A673 (cell line): ENCODE measurements at places on chromosomes 1 and 21. TPM values are rescaled to one million over a fixed set of nuclear protein-coding genes. Genes with fewer than 3 reads are reported as not detected.

The TP73 gene
- 10.0 and 12.3 TPM in 2 replicates for total RNA-seq

The PLEKHA6 gene
- total RNA-seq: 0.58 and 0.70 TPM in 2 replicates

The CIART gene
- total RNA-seq: 3.5 and 4.9 TPM in 2 replicates

The NBPF1 gene
- total RNA-seq: 84.3 and 85.2 TPM in 2 replicates

The RER1 gene
- total RNA-seq: 152 and 154 TPM in 2 replicates

The KIF14 gene
- total RNA-seq: 37.6 and 39.7 TPM in 2 replicates

The RNU1-1 gene
- 1,866 and 1,908 TPM in 2 replicates for total RNA-seq

DNA sequence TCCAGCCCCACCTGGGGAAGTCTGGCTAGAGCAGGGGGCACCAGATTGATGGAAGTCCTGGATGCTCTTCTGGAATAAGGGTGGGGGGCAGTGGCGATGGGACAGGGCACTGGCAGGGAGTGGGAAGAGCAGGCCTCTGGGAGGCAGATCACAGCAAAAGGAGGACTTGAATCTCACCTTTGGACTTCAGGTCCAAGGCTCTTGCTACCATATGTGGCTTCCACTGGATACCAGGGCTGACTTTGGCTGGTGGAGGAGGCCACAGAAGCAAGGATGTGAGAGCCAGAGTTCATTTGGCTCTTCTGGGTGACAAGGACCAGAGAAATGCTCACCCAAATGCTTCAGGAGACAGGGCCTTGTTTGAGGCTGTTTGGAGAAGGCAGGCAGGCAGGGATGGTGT is 16.0 kb upstream of the SYNC start:
- no peak for DNase-seq
- no peaks in the 10 kb centered on the region for H3K36me3 ChIP-seq
- H3K27ac ChIP-seq: no peak overlapping the region
- no peaks in the 10 kb centered on the region for H3K27me3 ChIP-seq
- no peak overlapping the region for H3K4me3 ChIP-seq

- H3K4me3 ChIP-seq: no peak overlapping the region
- H3K27me3 ChIP-seq: no peaks in the 10 kb centered on the region
- no peaks in the 10 kb centered on the region for H3K36me3 ChIP-seq
- H3K27ac ChIP-seq: no peak overlapping the region
These were observed 61.8 kb upstream of the IFNLR1 start for GRCh38 chr1:24248859-24249258.

GRCh38 chr1:39380036-39380435 is 111.4 kb upstream of the BMP8A start:
- peaks cover 28% of the 10 kb centered on the region for H3K36me3 ChIP-seq
- no peak overlapping the region for H3K4me3 ChIP-seq
- DNase-seq: no peak
- no peaks in the 10 kb centered on the region for H3K27me3 ChIP-seq

DNA sequence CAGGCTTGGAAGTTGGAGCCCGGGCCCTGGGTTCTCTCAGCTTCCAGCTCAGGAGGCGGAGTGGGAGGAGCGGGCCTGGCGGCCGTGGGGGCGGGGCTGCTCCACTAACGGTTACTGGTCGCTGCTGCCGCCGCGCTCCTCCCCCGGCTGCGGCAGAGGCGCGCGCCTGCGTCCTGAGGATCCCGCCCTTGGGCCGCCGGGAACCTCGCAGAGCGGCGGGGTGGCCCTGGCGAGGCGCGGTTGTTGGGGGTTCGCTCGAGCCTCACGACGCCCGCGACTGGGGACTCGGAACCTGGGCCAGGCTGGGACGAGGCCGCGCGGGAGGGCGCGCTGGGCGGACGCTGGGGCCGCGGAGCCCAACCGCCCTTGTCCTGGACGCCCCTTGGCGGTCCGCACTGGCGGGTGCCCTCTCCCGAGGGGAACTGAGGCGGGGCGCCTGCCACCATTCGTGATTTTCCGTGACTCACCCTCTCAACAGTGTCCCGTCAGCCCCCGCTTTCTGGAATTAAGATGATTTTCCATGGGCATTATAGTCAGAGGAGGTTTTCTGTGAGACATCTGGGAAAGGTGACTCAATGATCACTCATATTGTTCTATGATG is 34.1 kb downstream of the OR2G3 start:
- H3K36me3 ChIP-seq: no peaks in the 10 kb centered on the region
- no peak overlapping the region for H3K27ac ChIP-seq
- H3K4me3 ChIP-seq: no peak overlapping the region
- no peaks in the 10 kb centered on the region for H3K4me1 ChIP-seq
- H3K27me3 ChIP-seq: peaks cover 10% of the 10 kb centered on the region

DNA sequence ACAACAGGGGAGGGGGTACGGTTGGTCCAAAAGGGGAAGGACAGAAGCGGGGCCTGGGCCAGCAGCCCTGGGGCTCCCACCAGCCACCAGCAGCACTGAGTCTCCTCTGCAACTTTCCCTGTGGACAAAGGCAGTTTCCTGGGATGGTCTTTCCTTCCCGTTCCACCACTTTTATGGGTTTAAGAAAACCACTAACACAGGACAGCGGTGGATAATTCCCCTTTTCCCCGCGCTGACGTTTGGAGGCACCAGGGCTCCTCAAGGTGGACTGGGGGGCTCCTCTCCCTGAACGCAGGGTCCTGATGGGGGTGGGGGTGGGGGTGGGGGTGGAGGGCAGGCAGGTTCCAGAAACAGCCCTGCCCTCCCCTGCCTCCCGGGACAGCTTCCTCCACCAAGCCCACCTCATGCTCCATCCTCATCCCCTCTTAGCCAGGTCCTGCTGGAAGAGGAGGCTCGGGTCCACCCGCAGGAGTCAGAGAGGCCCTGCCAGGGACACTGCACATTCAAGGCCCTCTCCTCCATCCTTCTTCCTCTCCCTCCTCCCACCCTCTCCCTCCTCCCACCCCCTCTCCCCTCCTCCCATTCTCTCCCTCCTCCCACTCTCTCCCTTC is 4.8 kb upstream of the COL6A1 start:
- no peak overlapping the region for H3K4me3 ChIP-seq
- peaks cover 67% of the 10 kb centered on the region for H3K4me1 ChIP-seq
- no peak overlapping the region for H3K27ac ChIP-seq

DNA sequence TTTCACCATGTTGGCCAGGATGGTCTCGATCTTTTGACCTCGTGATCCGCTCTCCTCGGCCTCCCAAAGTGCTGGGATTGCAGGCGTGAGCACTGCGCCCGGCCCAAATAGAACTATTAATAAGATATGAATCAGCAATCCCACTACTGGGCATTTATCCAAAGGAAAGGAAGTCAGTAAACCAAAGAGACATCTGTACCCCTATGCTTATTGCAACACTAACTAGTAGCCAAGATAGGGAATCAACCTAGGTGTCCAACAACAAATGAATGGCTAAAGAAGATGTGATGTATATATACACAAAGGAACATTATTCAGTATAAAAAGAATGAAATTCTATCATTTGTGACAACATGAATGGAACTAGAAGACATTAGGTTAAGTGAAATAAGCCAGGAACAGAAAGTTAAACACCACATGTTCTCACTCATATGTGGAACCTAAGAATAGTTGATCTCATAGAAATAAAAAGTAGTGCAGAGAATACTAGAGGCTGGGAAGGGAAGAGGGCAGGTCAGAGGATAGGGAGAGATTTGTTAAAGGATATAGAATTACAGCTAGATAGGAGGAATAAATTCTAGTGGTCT is 48.8 kb downstream of the XPR1 start:
- no peaks in the 10 kb centered on the region for H3K27me3 ChIP-seq
- H3K27ac ChIP-seq: no peak overlapping the region
- no peaks in the 10 kb centered on the region for H3K36me3 ChIP-seq
- H3K4me1 ChIP-seq: peaks cover 5% of the 10 kb centered on the region

- peak overlapping the region; percentile 92 for H3K4me3 ChIP-seq
- no peaks in the 10 kb centered on the region for H3K36me3 ChIP-seq
- H3K27ac ChIP-seq: peak overlapping the region; percentile 75
- no peaks in the 10 kb centered on the region for H3K27me3 ChIP-seq
- peak; percentile 45 for DNase-seq
- no peaks in the 10 kb centered on the region for H3K4me1 ChIP-seq
These were observed 917 bp downstream of the RAP1A start for GRCh38 chr1:111620441-111620971.

DNA sequence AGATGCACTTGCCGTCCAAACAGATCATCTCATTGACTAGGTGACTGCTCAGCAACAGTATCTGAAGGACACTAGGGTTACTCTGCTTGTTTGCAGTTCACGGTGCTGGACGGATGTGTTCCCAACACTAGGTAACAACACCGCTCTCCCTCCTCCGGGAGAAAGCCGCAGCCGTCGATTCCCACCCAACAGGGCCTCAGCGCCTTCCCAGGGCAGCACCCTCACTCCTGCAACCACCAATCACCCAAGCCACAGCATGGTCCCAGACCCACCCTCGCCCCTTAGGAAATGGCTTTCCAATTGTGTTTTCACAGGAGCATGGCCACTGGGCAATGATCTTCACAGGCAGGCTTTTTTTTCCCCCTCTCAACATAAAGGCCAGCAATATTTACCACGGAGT is 779 bp downstream of the TLR5 start:
- no peaks in the 10 kb centered on the region for H3K27me3 ChIP-seq
- no peaks in the 10 kb centered on the region for H3K36me3 ChIP-seq
- H3K4me3 ChIP-seq: peak overlapping the region; percentile 50
- H3K27ac ChIP-seq: peak overlapping the region; percentile 27
- DNase-seq: no peak
- H3K4me1 ChIP-seq: peaks cover 20% of the 10 kb centered on the region

GRCh38 chr1:40853113-40853884 is 8.9 kb downstream of the CITED4 start:
- no peaks in the 10 kb centered on the region for H3K27me3 ChIP-seq
- H3K27ac ChIP-seq: no peak overlapping the region
- H3K4me3 ChIP-seq: no peak overlapping the region
- no peaks in the 10 kb centered on the region for H3K36me3 ChIP-seq
- DNase-seq: no peak

- peak; percentile 55 for DNase-seq
- peaks cover 18% of the 10 kb centered on the region for H3K27me3 ChIP-seq
- H3K36me3 ChIP-seq: no peaks in the 10 kb centered on the region
- no peak overlapping the region for H3K4me3 ChIP-seq
- no peaks in the 10 kb centered on the region for H3K4me1 ChIP-seq
These were observed 15.8 kb downstream of the OR14I1 start for GRCh38 chr1:248686815-248687214.

DNA sequence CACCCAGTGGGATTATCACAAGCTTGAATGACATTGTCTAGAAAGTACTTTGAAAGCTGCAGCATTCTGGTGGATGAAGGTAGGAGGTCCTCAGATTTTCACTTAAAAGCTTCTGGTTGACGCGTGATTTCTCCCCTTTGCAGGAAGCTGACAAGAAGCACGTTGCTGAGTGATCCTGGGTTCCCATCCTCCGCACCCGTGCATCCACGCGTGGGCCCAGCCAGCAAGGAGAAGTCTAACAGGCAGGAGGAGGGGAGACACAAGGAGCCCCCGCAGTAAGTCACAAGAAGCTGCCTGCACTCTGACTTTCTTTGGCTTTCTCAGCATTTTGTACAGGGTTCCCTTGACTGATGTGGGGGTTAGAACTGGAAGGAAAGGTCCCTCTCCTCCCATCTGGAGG is 7.8 kb upstream of the B3GALT5 start:
- no peak overlapping the region for H3K4me3 ChIP-seq
- no peaks in the 10 kb centered on the region for H3K4me1 ChIP-seq

DNA sequence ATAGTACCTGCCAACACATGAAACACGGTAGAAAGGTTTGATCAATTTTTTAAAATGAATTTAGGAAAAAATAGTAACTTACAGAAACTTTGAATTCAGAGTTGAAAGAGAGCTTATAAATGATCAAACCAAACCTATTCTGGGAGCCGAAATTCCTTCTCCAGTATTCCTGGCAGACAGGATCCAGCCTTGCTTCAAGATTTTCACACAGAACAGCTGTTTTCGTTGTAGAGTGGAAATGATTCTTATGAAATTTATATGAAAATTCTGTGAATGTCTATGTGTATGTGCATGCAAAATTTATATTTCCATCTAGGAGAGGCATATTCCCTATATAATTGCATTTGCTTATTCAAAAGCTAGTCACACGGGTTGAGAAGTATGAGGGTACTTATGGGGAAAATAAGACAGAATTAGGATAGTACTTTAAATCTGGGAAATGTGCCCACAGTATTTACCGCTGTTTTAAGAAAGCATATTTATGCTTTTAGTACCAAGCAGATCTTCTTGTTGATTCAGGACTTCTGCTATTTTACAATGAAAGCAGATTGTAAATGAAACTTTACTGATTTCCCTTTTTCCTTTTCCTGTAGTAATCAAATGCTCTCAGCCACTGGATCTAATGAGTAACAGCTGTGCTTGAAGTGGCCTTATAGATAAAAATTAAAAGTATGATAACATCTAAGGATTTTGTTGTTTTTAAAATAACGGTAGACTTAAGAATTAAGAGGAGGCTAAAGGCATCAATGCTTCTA is 30.4 kb downstream of the PRRX1 start:
- no peak overlapping the region for H3K27ac ChIP-seq
- no peaks in the 10 kb centered on the region for H3K27me3 ChIP-seq
- DNase-seq: peak; percentile 54
- H3K36me3 ChIP-seq: no peaks in the 10 kb centered on the region
- H3K4me3 ChIP-seq: no peak overlapping the region
- H3K4me1 ChIP-seq: peaks cover 33% of the 10 kb centered on the region

- H3K4me1 ChIP-seq: no peaks in the 10 kb centered on the region
- H3K27me3 ChIP-seq: no peaks in the 10 kb centered on the region
- no peak for DNase-seq
- no peak overlapping the region for H3K4me3 ChIP-seq
These were observed 32.7 kb upstream of the VANGL1 start for GRCh38 chr1:115609021-115609420.

DNA sequence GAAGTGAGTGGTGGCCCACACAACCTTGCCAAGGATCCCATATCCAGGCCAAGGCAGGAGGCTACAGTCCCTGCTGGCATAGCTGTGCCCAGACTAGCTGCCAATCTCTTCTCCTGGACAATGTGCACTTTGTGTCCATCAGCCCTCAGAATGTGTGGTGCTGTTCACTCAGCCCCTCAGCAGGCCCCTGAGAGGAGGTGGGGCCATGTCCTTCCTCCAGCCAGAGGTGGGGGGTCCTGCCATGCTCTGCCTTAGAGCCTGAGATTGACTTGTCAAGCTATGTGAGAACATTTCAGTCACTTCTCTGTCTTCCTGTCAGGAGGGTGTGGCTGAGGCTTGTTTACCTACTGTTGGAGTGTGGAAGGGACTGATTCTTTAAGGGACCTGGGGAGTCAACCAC is 1.4 kb downstream of the NCF2 start:
- no peak overlapping the region for H3K4me3 ChIP-seq
- no peak overlapping the region for H3K27ac ChIP-seq
- H3K27me3 ChIP-seq: no peaks in the 10 kb centered on the region
- H3K36me3 ChIP-seq: no peaks in the 10 kb centered on the region
- no peaks in the 10 kb centered on the region for H3K4me1 ChIP-seq

- H3K36me3 ChIP-seq: peaks cover 2% of the 10 kb centered on the region
- H3K27me3 ChIP-seq: no peaks in the 10 kb centered on the region
- no peak overlapping the region for H3K27ac ChIP-seq
- no peak for DNase-seq
- no peak overlapping the region for H3K4me3 ChIP-seq
These were observed 68.2 kb downstream of the AGPAT3 start for GRCh38 chr21:43933199-43933598.
